ENCODE measurements at places on chromosomes 6 and 20.

DNA sequence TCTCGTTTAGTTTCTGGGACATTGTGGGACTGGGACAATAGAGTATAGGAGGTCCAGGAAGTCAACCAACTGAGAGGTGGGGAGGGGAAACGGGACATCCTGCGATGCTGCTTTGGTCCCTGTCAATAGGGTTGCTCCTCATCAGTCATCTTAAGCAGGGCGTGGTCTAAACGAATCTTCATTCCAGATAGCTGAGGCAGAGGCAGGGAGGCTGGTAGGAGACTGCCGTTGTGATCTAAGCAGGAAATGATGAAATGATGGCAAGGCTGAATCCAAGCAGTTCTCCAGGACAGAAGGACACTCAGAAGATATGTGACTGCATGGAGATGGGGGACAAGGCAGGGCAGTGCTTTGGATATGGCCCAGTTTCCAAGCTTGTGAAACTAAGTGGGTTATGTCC, 953.4 kb downstream of the KIF16B start:
- no peak for DNase-seq

DNA sequence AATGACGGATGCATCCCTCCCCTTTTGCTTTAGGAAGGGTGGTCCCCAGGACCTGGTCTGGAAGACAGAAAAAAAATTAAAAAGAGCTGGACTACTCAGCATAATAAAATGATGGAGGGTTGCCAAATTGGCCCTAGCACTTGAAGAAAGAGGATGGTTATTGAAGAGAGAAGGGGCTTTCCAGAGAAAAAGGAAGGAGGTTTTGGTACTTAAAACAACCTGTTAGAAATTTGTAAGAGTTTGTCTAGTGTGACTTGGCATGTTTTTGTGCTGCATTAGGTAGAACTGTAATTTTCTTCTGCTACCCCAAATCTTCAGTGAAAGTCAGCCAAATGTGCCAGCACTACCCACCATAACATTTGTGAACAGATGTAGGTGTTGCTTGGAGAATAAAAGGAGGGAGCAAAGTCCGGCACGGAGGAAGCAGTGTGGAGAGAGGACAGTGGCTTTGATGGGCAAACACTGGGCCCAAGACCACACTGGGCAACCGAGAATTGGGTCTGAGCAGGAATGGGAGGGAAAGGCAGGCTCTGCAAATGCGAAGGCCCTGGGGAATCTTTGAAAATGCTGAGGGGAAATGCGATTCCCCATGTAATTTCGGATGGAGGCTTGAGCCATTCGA, 160.9 kb downstream of the QRSL1 start:
- no peak for DNase-seq

GRCh38 chr20:11546939-11547338, 370.8 kb upstream of the BTBD3 start:
- no peak for DNase-seq

DNA sequence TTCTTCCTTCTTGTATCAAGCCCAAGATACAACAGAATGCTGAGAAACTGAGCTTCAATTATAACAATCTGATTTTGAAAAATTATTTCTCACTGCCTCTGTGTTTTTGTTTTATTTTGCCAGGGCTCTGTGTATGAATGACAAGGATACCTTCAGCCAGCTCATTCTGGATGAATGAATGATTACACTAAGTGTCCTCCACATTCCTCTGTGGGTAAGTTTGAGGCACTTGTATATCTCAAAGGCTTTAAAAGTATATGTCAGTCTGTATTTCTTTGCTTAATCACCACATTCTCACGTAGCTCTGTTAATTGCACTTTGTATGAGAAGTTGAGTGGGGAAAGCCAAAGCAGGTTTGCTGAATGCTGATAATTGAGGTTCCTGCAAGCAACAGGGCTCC, 95.1 kb downstream of the TIAM2 start:
- DNase-seq: no peak

DNA sequence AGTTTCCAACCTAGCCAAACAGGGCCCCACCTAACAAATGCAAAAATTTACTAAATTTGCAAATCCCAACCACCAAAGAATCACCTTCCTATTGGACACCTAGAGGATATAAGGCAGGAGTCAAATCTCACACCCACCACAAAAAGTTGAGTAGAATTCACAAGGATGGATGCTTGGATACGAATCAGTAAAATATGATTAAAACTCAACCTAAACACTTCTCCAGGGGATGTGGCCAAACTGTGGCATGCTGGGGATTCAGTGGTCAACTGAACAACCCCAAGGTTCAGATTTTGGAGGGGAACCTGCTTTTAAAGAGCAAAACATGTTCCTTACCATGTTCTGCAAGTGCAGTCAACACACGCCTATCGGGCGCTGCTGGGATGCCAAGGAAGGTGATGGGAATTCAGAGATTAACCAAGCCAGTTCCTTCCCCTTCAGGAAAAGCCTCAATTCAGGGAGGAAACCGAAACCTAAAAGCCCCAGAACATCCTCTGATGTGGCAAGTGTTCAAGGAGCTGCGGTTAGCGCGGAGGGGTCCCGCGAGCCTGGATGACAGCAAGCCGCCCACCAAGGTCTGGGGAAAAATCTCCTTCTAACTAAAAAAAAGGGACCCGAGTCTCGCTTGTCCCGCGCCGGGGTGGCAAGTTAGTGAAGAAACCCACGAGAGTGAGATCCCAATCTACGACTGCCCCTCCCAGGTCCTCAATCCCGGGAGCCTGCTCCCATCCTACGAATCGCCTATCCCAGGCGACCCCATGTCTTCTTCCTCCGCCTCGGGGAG, 902 bp downstream of the SAMHD1 start:
- DNase-seq: no peak

GRCh38 chr6:27604986-27605385, 132.1 kb upstream of the ZNF184 start:
- no peak for DNase-seq

- no peak for DNase-seq
Measured at GRCh38 chr20:35306931-35307517, 14.8 kb upstream of the FAM83C start.

GRCh38 chr6:116411284-116411623, 40.5 kb downstream of the DSE start:
- no peak for DNase-seq

- DNase-seq: no peak
Measured at GRCh38 chr6:4441981-4442434, 306.6 kb upstream of the ECI2 start.

GRCh38 chr20:31663524-31663837, 25.8 kb downstream of the COX4I2 start:
- DNase-seq: no peak

DNA sequence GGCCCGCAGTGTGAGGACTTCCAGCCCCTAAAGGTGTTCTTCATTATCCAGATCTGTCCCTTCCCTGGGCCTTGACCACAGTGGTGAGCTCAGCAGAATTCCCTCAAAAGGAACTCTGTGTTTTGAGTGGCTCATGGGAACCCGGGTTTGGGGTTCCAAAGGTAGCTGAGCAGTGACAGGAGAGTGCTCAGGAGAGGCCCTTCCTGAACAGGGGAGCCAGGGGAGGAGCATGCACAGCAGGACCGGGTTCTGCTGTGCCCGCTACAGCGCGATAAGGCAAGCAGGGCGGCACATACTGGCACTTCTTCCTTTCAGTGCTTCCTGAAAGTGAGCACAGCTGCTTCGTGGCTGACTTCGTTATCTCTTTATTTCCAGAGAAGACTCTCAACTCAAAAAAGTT, 88.3 kb downstream of the SSR1 start:
- DNase-seq: no peak

DNA sequence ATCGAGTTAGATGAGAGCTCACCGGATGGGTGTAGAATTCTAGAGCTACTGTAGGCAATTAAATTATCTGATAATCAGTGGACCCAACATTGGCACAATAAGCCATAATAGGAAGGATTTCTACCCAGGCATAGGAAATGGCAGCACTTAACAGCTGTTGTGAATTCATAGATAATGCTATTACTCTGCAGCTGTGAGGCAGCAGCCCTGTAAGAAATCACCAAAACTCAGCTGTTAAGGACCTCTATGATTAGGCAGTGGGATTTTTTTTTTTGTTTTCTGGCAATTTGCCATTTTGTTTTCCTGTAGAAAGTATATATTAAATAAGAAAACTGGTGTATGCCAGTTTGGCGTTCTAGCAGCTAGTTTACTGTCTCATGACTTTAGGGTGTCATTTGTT, 609.1 kb upstream of the SLC35B3 start:
- DNase-seq: no peak

DNA sequence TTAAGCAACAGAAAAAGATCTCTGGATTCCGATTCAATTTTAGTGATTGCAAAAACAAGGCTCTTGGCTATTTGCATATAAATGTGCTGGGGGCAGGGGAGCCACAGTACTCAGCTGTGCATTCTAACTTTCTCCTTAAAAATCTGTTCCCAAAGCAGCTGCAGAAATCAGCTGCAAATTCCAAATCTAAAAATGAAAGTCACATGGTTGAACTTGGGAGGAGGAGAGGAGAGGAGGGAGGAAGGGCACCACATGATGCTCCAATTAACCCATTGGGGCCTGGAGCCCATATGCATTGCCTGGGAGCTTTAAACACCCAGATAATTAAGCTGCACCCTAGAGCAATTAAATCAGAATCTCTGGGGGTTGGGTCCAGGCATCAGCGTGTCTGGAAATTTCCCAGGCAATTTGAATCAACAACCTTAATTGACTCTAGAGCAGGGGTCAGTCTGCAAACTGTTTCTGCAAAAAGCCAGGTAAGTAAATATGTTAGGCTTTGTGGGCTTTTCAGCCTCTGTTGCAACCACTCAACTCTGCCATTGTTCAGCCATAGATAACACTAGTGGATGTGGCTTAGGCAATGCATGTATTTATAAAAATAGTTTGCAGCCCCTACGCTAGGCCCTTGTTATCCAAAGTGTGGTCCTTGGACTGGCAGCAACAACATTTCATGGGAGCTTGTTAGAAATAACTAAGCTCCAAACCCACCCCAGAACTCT, 508.1 kb downstream of the KIF16B start:
- DNase-seq: no peak

- no peak for DNase-seq
Measured at GRCh38 chr20:55538261-55538908, 466.9 kb downstream of the CBLN4 start.

- no peak for DNase-seq
Measured at GRCh38 chr6:18795726-18796125, 408.6 kb downstream of the RNF144B start.

GRCh38 chr6:21332660-21333059, 260.9 kb upstream of the SOX4 start:
- no peak for DNase-seq

- no peak for DNase-seq
Measured at GRCh38 chr20:32332614-32333013, 25.5 kb upstream of the ASXL1 start.

DNA sequence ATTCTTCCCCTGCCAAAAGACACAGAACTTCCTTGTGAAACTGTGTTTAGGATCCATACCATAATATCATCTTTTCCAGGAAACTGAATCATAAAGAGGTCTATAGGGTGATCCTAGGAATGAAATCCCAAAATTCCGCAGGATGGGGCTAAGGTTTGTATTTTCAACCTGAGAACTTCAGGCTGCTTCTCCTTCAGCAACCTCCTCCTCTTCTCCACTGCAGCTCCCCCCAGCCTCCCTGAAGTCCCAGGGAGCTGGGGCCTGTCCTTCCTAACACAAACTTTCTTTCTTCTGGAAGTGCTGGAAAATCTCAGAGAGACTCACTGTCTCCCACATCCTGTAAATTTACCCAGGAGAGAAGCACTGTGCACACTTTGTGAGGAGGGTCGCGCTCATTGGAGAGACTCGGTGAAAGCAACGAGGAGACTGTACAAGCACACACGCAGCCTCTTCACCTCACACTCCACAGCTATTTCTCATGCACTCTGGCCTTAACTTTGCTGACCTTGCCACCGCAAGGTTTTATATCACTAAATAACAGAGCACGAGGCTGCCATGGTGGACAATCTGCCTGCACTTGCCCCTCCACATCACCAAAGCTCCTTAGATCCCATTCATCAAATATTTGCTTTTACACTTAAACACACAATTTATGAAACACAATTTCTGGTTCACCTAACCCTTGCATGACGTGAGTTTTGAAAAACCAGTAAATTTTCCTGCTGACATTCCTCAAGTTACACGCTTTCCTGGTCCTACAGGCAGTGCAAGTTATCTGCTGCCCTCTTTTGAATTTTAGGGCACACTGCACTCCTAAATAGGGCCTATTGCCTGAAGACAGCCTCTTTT, 14.3 kb downstream of the ID4 start:
- DNase-seq: no peak

- DNase-seq: no peak
Measured at GRCh38 chr6:108145639-108146038, 20.2 kb upstream of the NR2E1 start.

GRCh38 chr6:160418370-160418769, 70.2 kb downstream of the SLC22A3 start:
- no peak for DNase-seq

GRCh38 chr6:153031335-153031955, 28.9 kb upstream of the MTRF1L start:
- no peak for DNase-seq

DNA sequence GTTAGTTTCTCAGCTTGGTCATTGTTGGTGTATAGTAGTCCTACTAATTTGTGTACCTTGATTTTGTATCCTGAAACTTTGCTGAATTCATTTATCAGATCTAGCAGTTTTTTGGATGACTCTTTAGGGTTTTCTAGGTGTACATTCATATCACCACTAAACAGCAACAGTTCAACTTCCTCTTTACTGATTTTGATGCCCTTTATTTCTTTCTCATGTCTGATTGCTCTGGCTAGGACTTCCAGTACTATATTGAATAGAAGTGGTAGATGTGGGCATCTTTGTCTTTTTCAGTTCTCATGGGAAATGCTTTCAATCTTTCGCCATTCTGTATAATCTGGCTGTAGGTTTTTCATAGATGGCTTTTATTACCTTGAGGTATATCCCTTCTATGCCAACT, 61.3 kb upstream of the HEY2 start:
- no peak for DNase-seq

DNA sequence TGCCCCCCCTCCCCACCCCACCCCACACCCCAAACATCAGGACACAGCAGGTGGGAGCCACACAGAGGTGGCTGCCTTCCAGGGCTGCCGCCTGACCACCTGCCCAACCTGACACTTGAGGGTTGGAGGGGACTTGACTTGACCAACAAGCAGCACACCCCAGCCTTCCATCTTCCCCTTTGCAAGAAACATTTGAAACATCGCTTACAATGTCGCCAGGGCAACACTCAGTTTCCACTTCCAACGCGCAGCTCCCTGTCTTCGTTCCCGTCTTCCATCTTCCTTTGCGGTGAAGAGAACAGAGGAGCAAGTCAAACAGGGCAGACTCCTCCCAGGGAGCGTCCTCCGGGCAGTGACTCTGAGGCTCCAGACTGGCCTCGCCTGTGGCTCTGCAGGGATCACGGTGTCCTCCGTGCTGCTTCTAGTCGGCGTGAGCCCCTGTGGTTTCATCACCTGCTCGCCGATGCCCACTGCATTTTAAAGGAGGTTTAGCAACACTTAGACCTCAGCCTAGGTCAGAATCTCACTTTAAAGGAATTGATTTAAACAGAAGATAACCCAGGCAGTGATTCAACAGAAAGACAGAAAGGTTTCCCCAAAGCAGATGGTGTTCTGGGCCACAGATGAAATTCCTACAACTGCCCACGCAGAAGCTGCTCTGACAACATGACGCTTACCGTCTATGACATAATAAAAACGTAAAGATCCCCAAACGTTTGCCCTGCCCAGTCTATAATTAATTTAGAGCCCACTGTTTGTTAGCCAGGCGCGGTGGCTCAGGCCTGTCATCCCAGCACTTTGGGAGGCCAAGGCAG, 130.8 kb downstream of the TAF4 start:
- no peak for DNase-seq

GRCh38 chr6:6661191-6661590, 72.7 kb downstream of the LY86 start:
- no peak for DNase-seq
